ENCODE measurements at places on chromosomes 5 and 9.

- no peak for DNase-seq
Measured at GRCh38 chr5:16554110-16554509, 62.7 kb downstream of the RETREG1 start.

GRCh38 chr5:178788381-178789085 lies 58.1 kb upstream of the ZNF354A start:
- no peak for DNase-seq

DNA sequence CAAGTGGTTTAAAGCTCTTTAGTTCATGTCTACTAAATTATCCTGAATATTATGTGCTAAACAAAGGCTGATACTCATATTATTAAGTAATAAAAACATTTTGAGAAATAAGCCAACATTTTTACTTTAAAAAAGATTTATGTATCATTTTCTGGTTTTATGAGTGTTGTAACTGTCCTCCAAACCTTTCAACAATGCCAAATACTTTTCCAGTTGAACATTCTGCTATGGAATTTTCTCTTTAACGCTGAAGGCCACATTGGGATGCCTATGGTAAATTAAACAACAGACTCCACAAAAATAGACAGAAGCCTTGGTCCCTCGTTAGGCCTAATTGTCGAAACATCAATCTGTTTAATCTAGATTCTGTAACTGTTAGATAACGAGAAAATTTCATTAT lies 131.3 kb downstream of the GLIS3 start:
- peak; percentile 19 for DNase-seq

DNA sequence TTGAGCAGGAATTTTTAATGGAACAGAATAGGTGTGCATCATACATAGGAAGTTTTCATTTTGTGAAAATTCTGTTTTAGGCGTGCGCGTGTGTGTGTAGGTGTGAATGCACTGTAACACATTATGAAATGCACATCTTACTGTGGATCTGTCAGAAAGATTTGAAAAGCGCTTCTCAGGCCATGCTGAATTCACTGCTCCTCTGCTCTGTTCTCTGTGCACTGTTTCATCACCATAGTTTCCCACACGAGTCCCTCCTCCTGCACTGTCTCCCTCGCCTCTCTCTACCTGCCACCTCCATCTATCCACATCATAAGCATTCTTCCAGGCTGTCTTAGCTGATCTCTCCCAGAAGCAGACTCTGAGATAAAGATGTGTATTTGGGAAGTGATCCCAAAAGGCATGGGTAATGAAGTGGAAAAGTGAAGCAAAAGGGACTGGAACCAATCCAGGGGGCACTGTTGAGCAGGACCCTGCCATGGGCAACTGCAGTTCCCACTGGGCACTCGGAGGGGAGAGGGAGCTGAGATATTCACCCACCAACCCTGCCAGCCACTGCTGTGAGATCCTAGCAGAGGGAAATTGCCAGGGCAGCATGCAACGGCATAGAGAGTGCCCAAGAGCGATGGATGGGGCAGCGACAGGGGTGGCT lies 65.9 kb downstream of the GABBR2 start:
- DNase-seq, result no peak

DNA sequence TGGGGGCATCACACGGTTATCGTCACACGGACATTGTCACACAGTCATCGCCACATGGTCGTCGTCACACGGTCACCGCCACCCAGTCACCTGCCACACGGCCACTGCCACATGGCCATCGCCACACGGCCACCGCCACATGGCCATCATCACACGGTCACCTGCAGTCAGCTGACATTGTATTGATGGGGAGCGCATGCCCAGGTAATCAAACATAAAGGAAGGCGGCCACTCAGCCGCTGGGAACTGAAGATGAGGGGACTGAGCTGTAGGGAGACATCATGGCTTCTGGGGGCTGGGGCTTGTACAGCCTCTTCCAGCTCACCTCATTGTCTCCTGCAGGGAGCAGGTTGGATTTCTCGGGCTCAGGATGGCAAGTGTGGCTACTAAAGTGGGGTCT lies 49.2 kb downstream of the MRPL36 start:
- DNase-seq, result no peak

- DNase-seq, result no peak
Measured at GRCh38 chr9:16309082-16309468, 561.4 kb downstream of the BNC2 start.

- DNase-seq, result no peak
Measured at GRCh38 chr5:162956570-162956969, 480.8 kb upstream of the CCNG1 start.

- DNase-seq, result no peak
Measured at GRCh38 chr5:74130155-74130897, 504.3 kb downstream of the ARHGEF28 start.

All from EH (cell line).